ENCODE measurements at places on chromosomes 7 and 10.

DNA sequence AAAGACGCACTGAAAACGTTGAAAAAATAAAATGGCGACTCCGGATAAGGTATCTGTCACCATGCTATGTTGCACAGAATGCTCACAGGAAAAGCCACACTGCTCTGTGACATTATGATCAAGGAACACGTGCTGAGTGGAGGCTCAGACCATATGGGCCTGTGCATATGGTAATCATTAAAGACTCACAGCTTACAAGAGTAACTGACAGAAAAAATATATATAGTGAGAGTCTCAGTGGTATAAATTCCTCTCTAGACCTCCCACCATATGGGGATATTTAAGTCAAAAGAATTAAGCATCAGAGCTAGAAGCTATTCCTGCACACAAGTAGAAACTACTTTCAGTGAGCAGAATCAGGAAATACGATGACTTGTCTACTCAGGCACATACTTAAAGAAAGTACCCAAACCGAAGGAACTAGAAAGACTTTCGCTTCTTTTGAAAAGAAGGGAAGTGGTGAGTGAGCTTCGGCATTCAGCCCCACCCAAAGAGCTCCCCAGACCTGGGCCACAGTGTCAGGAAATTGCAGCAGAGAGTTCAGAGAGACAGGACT is 65.1 kb upstream of the MPP7 start:
- DNase-seq, result no peak

GRCh38 chr7:124480036-124480820 is 285.4 kb downstream of the GPR37 start:
- DNase-seq, result no peak

- DNase-seq, result no peak
Observed at GRCh38 chr10:90352288-90352687, 505.6 kb downstream of the HTR7 start.

DNA sequence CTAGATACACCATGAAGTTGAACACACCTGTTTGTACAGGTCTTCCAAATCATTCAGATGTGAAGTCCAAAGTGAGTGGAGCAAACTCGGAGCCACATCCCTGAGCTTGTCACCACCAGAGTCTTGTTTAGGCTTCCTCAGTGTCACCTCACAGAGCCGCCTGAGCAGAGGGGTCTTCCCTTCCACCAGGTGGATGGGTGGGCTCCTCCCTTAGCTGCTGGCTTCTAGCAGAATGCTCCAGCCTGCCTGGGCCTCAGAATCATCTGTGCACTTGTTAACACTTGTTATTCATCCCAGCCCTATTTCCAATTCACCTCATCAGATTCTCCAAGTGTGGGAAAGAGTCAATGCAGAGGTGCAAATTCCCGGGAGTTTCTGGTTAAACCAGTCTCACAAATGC is 32.5 kb downstream of the C10orf71 start:
- DNase-seq, result no peak

GRCh38 chr10:125812128-125812750 is 10.8 kb downstream of the UROS start:
- no peak for DNase-seq

GRCh38 chr7:143372070-143372469 is 9.1 kb upstream of the ZYX start:
- DNase-seq, result no peak

DNA sequence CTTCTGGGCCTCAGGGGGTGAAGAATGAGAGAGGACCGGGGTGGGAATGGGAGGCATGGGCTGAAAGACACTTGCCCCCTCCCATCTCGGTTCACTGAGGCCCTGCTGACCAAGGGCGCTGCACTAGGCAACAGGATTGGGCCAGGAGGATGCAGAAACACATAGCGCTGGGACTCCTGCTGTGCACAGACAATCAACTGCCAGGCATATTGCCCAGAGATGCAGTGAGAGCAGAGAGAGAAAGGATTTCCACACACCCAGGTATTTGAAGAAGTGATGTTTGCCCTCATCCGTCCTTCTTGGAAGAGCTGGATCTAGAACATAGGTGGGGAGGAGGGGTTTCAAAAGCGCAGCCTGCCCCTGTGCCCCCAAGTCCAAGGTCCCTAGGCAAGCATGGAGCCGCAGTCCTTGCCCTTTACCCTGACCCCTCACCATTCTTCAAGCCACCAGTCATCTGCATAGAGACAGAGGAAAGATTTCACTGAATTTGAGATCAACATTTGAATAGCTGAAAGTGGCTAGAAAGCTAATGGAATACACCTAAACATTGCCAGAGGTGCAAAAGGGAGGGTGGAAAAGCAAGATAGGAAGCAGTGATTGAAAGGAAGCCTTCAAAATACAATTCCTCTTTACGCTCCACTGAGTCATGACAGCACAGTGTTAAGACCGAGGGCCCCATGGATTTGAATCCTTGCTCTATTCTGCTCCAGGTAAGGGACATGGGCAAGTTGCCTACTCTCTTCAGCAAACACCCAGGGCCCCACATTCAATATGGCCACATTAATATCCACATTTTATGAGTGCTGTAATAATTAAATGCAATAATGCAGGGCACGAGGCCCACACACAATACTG is 44.2 kb upstream of the TNS3 start:
- no peak for DNase-seq

Data from kidney epithelial cell (primary cell).